Temporal lobe (tissue), 4 donors: ENCODE measurements at places on chromosomes 12 and 14. TPM values are rescaled to one million over a fixed set of nuclear protein-coding genes. Genes with fewer than 3 reads are reported as not detected.

TMEM19 gene
- 32.7 TPM for total RNA-seq

PTGR2 gene
- total RNA-seq, result 7.9 TPM

OASL gene
- total RNA-seq, result under 0.01 TPM

GLT1D1 gene
- 9.6 TPM for total RNA-seq

B4GALNT1 gene
- 43.8 TPM for total RNA-seq

VPS29 gene
- 74.0 TPM for total RNA-seq

KLRK1 gene
- 0.25 TPM for total RNA-seq

RERG gene
- 2.2 TPM for total RNA-seq

PMCH gene
- not detected for total RNA-seq

COQ6 gene
- 20.2 TPM for total RNA-seq

CCDC92 gene
- 19.7 TPM for total RNA-seq

SERPINA5 gene
- not detected for total RNA-seq

PLCZ1 gene
- total RNA-seq, result 0.25 TPM

AKAP3 gene
- 1.5 TPM for total RNA-seq

KRT85 gene
- not detected for total RNA-seq

SLC17A8 gene
- total RNA-seq, result 2.0 TPM
